ENCODE measurements at places on chromosomes 4 and X.
A peak's percentile ranks its signal among the peaks of the same experiment; 100 is the strongest.

- H3K4me3 ChIP-seq, result no peak overlapping the region
- no peak overlapping the region for H3K27ac ChIP-seq
- no peaks in the 10 kb centered on the region for H3K27me3 ChIP-seq
- H3K4me1 ChIP-seq, result no peaks in the 10 kb centered on the region
- no peaks in the 10 kb centered on the region for H3K36me3 ChIP-seq
Observed at GRCh38 chr4:54784161-54784671, 126.5 kb downstream of the KIT start.

- H3K4me1 ChIP-seq, result no peaks in the 10 kb centered on the region
- no peaks in the 10 kb centered on the region for H3K36me3 ChIP-seq
- H3K4me3 ChIP-seq, result no peak overlapping the region
- DNase-seq, result no peak
Observed at GRCh38 chr4:65310586-65310985, 359.7 kb downstream of the EPHA5 start.

- no peak overlapping the region for H3K4me3 ChIP-seq
- H3K36me3 ChIP-seq, result no peaks in the 10 kb centered on the region
- DNase-seq, result peak; percentile 21
- peaks cover 4% of the 10 kb centered on the region for H3K4me1 ChIP-seq
Observed at GRCh38 chr4:24770032-24770584, 25.3 kb upstream of the SOD3 start.

DNA sequence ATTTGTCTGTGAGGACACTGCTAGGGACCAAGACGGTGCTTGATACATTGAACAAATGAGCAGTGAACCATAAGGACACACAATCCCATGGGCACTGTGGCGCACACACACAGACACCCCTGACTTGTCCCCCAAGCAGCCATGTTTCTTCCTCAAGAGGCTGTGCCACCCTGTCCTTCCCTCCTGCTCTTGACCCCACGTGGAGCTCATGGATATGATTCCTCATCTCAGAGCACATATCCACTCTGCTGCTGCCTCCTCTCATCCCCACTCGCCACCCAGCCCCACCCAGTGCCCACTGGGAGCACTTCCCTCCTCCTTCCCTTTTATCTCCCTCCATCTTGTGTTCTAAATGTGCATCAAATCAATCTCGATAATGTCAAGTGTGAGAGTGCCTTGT is 102.4 kb downstream of the PARM1 start:
- H3K4me3 ChIP-seq, result no peak overlapping the region
- no peaks in the 10 kb centered on the region for H3K4me1 ChIP-seq
- no peak overlapping the region for H3K27ac ChIP-seq
- H3K36me3 ChIP-seq, result no peaks in the 10 kb centered on the region
- no peak for DNase-seq

DNA sequence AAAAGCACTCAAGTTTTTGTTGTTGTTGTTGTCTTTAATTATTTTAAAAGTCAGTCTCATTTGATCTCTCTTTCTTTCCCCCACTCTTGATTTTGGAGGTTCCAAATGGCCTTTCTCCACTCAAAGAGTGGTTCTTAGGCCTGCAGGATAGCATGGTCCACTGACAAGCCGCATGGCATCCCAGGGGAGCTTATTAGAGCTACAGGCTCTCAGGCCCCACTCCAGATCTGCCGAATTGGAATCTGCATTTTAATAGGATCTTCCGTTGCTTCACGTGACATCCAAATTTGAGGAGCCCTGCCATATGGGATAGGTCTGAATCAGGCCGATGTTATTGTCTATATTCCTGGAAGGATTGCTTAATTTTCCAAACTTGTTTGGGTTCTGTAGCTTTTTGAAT is 72.1 kb downstream of the CPE start:
- H3K4me1 ChIP-seq, result no peaks in the 10 kb centered on the region
- H3K4me3 ChIP-seq, result no peak overlapping the region
- H3K27ac ChIP-seq, result no peak overlapping the region
- H3K36me3 ChIP-seq, result no peaks in the 10 kb centered on the region
- H3K27me3 ChIP-seq, result no peaks in the 10 kb centered on the region
- DNase-seq, result no peak

DNA sequence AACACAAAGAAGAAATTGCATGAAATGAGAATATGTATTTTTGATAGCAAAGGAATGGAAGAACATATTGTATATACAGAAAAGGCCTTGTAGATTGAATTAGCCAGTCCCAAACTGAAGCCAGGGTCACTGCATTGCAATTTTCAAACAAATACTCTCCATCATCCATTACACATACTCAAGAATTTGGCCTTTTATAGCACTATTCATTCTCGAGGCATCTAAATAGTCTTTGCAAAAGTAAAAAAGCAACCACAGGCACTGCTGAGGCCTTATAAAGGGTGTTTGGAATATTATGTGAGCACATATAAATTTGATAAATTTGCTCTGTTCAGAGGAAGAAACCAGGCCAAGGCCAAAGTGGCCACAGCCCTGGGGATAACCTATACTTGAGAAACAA is 123.0 kb downstream of the ZNF827 start:
- H3K4me1 ChIP-seq, result no peaks in the 10 kb centered on the region
- no peaks in the 10 kb centered on the region for H3K27me3 ChIP-seq
- no peak for DNase-seq
- peaks cover 24% of the 10 kb centered on the region for H3K36me3 ChIP-seq

- no peak for DNase-seq
- no peaks in the 10 kb centered on the region for H3K27me3 ChIP-seq
- H3K4me1 ChIP-seq, result no peaks in the 10 kb centered on the region
- no peaks in the 10 kb centered on the region for H3K36me3 ChIP-seq
Observed at GRCh38 chr4:122132891-122133290, 19.2 kb upstream of the BLTP1 start.

DNA sequence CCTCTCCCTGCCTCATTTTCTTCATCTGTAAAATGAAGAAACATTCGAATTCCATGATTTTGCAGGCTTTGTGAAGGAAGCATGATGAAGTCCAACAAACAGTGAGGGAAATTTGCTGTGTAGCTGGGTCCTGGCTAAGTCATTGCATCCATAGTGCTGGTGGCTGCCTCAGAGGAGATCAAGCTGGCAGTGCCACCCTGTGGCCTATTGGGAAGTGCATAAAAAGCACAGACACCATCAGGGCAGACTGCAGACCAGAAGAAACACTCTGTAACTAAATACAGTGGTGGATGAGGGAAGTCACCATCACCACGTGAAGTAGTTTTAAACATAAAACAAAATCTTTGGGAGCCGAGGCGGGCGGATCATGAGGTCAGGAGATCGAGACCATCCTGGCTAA is 40.7 kb upstream of the DDX3X start:
- peaks cover 3% of the 10 kb centered on the region for H3K4me1 ChIP-seq
- no peak overlapping the region for H3K27ac ChIP-seq
- DNase-seq, result peak; percentile 46
- H3K4me3 ChIP-seq, result no peak overlapping the region

- H3K27me3 ChIP-seq, result no peaks in the 10 kb centered on the region
- no peak for DNase-seq
- H3K27ac ChIP-seq, result no peak overlapping the region
- H3K4me3 ChIP-seq, result no peak overlapping the region
- no peaks in the 10 kb centered on the region for H3K36me3 ChIP-seq
- H3K4me1 ChIP-seq, result no peaks in the 10 kb centered on the region
Observed at GRCh38 chrX:148732743-148733142, 232.3 kb downstream of the AFF2 start.

DNA sequence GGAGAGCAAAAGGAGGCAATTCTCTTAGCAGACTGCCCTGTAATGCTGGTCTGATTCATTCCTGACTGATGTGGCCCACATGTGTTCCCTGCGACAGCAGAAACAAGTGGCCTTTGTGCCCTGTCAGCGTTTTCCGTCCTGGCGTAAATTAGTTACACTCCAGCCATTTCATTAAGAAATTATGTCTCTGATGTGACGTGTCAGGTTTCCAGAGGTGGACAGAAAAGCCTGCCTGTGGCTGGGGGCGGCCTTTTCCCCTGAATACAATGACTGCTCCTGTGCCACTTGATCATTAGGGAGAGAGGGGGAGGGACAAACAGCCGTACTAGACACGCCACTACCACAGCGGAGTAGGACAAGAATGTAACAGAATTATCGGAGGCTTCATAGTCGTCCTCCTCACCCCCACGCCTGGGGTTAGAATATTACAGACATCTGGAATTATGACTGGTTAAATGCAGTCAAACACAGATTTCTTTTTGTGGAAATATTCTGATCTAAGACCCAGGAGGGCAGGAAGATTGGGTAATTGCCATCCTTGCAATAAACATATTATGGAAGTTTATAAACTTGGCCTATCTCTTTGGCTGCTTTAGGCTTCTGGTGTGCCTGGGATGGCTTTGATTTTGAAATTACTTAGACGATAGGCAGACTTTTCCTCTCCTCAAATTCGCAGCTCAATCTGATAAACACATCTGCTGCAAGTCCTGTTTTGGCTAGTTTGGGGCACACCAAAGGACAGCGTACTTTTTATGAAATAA is 146.2 kb upstream of the BCOR start:
- peaks cover 8% of the 10 kb centered on the region for H3K4me1 ChIP-seq
- no peak overlapping the region for H3K27ac ChIP-seq
- no peak overlapping the region for H3K4me3 ChIP-seq
- H3K27me3 ChIP-seq, result no peaks in the 10 kb centered on the region
- no peaks in the 10 kb centered on the region for H3K36me3 ChIP-seq

DNA sequence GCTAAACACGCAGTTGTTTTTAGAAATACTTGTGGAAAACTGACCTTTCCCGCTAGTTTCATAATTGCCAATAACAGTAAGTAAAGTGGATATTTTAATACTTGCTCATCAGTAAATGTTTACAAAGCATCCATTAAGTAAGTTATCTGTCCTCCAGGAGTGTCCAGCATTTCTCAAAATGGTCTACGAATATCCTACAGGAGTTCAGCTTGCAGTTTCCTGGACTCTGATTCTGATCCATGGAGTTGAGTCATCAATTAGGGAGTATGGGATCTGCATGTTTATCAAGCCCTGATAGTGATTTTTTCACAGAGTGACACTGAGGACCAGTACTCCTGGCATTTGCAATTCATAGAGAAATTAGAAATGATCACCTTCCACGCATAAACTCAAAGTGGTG is 325.2 kb upstream of the AADAT start:
- H3K27me3 ChIP-seq, result no peaks in the 10 kb centered on the region

DNA sequence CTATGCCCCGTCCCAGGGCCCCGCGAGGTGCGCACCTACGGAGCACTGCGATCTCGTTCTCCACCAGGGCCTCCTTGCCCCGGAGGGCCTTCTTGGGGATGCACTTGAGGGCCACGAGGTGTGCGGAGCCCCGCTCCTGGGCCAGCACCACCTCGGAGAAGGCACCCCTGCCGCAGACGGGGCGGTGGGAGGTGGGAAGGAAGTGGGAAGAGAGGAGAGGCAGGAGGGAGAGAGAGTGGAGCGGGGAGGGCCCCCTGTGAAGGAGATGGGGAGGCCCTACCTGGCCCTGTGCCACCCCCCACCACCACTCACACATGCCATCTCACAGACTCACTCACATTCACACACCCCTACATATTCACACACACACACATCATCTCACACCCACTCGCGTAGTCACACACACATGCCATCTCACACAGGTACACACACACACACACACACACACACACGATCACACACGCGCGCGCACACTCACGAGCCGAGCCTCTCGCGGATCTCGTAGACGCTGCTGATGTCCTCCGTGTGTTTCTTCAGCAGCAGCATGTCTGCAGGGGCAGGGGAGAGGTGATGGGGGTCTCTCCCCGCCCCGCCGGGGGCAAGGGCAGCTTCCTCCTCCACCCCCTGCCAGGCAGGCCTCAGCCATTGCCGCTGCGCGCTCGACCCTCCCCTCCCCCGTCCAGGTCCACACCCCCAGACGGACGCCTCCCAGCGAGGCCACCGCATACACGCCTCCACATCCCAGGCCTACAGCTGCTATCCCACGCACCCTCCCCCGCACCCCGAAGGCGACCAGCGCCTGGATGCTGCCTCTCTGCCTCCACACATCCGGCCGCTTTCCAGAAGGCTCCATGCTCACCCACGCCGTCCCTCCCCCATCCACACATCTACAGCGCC is 834 bp downstream of the PNCK start:
- no peak overlapping the region for H3K27ac ChIP-seq
- H3K27me3 ChIP-seq, result no peaks in the 10 kb centered on the region
- peaks cover 8% of the 10 kb centered on the region for H3K4me1 ChIP-seq
- no peaks in the 10 kb centered on the region for H3K36me3 ChIP-seq

DNA sequence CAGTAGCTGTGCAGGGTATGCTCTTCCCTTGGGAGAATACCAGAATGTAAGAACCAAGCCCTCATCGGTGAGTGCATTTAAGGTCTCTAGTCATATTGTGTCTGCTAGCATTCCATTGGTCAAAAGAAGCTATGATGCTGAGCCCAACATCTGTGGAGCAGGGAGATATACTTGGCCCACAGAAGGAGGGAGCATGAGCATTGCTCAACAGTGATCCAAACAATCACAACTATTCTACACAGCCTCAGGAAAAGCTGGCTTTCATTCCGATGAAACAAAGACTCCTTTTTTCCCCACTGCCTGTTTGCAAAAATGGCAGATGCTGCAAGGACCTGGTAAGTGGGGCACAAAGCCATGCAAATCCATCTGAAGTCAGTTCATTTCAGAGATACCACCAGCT is 80.6 kb upstream of the DHX15 start:
- H3K4me3 ChIP-seq, result no peak overlapping the region
- H3K27me3 ChIP-seq, result no peaks in the 10 kb centered on the region
- H3K4me1 ChIP-seq, result peaks cover 27% of the 10 kb centered on the region
- H3K27ac ChIP-seq, result no peak overlapping the region

DNA sequence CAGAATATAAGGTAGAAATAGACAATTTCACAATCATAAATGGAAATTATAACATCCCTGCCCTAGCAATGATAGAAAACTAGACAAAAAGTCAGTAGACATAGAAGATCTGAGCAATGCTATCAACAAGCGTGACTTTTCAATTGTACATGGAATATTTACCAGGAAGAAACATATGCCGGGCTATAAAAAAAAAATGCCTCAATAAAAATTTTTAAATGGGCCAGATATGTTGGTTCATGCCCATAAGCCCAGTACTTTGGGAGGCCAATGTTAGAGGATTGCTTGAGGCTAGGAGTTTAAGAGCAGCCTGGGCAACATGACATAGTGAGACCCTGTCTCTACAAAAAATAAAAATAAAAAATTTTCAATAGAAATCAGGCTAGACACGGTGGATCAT is 5.3 kb upstream of the MTNR1A start:
- H3K36me3 ChIP-seq, result no peaks in the 10 kb centered on the region
- H3K4me1 ChIP-seq, result no peaks in the 10 kb centered on the region
- no peak overlapping the region for H3K27ac ChIP-seq
- no peak for DNase-seq
- H3K27me3 ChIP-seq, result no peaks in the 10 kb centered on the region

- no peaks in the 10 kb centered on the region for H3K27me3 ChIP-seq
- no peaks in the 10 kb centered on the region for H3K4me1 ChIP-seq
- no peak overlapping the region for H3K27ac ChIP-seq
- no peak overlapping the region for H3K4me3 ChIP-seq
- no peak for DNase-seq
Observed at GRCh38 chr4:102449751-102450352, 51.3 kb upstream of the NFKB1 start.

All from H1 (cell line).